Right renal pelvis (tissue), 4 donors: ENCODE measurements at places on chromosomes 16 and 17.

DNA sequence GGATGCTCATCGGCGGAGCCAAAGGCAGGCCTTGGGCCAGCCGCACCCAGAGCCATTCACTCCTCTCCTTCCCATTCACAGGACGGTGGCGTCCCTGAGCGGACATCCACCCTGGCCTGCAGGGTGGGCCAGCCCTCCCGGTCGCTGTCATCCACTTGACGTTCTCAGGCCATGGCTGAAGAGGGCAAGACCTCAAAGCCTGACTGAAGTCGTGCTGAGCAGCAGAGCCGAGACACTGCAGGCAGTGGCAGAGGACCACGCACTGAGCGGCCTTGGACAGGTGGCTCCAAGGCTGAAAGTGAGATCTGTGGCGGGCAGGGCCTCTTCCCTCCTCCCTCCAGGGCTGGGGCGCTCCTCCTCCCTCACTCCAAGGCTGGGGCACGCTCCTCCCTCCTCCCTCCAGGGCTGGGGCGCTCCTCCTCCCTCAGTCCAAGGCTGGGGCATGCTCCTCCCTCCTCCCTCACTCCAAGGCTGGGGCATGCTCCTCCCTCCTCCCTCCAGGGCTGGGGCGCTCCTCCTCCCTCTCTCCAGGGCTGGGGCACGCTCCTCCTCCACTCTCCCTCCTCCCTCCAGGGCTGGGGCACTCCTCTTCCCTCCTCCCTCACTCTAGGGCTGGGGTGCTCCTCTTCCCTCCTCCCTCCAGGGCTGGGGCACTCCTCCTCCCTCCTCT, 24.1 kb downstream of the GNPTG start:
- DNase-seq = no peak

DNA sequence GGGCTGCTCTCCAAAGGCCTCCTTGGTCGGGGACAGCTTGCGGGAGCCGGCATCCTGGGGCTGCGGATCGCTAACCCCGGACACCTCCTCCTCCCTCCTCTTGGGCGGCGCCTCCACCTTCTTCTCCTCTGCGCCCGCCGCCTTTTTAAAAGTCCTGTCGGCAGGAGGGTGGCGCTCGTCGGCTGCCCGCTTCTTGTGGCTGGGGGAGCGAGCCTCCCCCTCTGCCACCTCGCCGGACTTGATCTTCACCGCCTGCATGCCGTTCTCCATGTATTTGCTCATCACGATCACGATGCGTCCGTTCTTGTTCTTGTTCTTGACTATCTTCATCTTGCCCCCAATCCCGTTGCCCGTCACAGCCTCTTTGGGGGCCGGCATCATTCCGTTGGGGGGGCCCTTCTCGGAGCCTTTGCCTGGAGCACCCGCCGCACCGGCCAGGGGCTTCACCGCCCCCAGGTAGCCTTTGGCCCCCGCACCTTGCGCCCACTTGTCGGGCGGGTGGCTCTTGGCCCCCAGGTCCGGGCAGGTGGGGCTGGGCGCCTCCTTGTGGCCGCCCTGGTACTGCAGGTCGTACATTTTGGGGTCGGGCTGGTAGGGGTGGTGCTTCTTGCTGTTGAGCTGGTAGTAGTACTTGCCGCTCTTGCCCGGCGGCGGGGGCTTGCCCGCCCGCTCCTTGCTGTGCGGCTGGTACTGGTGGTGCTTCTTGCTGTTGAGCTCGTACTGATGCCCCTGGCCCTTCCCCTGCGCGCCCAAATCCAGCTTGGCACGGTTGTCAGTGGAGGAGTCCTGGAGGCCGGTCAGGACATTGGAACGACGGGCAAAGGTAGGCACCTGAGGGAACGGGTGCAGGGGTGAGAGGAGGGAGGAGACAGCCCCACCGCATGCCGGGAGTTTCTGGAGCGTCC, 4.4 kb downstream of the CBX4 start:
- DNase-seq = no peak

DNA sequence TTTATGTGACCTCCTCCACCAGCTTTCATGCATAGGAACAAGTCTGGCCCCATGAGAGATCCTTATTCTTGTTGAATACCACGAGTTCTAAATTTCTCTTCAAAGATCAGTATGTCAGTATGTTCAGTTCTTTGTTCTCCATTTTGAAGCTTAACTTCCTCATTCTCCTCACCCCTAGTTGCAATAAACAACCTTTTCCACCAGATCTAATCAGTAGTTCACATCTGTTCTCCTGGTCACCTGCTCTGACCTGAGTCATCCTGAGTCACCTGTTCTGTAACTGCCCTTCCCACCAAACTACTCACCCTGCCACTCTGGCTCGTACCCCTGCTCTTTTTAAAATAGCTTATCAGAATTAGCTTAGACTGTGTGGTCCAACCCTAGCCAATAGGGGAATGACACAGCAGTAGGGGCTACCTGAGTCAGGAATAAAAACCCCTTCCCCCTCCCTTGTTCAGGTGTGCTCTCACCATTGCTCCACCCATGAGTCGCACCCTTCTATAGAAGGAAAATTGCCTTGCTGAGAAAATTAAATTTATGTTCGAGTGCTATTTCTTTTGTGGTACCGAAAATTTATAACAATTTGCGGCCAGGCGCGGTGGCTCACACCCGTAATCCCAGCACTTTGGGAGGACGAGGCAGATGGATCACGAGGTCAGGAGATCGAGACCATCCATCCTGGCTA, 94.6 kb downstream of the EMP2 start:
- no peak for DNase-seq

DNA sequence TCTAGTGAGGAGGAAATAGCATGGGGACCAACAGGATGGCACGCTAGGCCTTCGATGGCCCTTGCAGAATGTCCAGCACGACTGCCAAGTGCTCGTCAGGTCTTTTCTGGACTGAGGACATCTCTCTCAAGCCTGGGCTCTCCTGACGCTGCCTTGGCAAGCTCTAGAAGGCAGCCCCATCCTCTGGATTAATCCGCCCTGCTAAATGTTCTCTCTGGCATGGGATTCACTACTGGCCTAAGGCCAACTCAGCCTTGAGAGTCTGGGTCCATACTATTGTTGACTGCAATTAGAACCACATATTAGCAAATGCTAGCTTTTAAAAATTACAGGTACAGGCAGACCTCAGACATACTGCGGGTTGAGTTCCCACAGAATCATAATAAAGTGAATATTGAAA, 2.5 kb upstream of the CEP295NL start:
- DNase-seq = no peak

GRCh38 chr17:39270923-39271322, 45.2 kb upstream of the STAC2 start:
- DNase-seq = no peak

GRCh38 chr17:77466140-77466539, 325.4 kb downstream of the SEC14L1 start:
- no peak for DNase-seq

- no peak for DNase-seq
Measured at GRCh38 chr16:12417815-12418211, 385.9 kb downstream of the CPPED1 start.

DNA sequence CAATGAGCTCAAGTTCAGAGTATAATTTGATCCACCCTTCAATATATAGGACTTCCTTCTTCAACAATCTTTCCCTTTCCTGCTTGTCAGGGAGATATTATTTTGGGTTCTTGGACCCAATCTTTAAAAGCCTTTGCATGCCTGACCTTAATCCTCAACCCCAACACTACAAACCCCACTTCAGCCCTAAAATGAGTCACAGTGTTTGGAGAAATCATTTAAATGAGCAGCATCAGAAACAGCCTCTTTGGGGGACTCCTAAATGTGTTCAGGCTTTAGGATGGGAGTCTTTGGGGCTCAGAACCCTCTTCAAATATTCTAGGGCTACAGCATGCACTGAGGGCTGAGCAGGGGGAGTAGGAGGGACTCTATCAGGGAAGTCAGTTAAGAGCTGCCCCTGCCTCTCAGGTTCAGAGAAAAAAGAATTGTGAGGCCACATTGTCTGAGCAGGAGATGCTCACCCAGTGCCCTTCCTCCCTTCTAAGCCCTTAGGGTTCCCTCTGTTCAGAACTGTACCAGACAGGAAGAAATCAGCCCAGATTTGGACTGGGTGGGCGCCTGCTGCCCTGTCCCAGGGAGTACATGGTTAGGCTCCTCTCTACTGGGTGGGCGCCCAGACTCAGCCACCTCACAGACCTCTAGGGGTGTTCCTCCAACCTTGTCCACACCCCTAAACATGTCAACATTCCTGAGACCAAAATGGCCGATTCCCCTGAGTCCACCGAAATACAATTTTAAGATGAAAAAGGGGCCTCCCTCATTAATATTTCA, 5.0 kb downstream of the NEUROD2 start:
- no peak for DNase-seq

DNA sequence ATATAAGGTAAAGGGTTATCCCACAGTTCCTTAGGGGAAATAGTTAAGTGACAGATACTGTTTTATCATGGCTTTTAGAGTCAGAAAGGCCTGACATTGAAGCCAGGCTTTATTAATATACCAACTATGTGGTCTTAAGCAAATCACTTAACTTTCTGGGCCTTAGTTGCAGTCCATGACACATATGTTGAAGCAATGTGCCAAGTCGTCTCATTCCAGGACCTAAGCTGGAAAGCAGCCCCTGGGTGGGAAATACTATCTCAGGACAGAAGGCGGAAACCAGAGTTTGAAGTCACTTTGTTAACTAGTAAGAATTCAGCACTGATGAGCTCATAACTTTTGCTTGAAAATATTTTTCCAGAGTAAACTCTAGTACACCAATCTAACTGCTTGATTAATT, 80.0 kb downstream of the USP32 start:
- DNase-seq = no peak

DNA sequence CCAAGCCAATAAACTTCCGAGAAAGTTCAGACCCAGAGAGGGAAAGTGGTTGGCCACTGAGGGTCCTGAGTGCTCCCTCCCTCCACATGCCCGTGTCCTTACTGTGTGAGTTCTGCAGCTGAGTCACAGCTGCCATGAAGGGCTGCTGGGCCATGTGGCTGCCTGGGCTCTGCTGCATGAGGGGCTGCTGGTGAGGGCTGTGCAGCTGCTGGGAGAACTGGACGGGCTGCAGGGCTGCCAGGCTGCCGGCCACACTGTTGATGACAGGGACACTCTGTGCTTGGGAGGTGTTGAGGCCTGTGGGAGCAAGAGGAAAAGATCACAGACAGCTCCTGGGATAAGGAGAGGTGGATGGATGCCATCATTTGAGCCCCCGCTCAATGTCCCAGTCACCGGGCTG, 44.0 kb downstream of the HNF1B start:
- DNase-seq = no peak

- DNase-seq = no peak
Measured at GRCh38 chr17:50397919-50398285, 579 bp upstream of the LRRC59 start.

DNA sequence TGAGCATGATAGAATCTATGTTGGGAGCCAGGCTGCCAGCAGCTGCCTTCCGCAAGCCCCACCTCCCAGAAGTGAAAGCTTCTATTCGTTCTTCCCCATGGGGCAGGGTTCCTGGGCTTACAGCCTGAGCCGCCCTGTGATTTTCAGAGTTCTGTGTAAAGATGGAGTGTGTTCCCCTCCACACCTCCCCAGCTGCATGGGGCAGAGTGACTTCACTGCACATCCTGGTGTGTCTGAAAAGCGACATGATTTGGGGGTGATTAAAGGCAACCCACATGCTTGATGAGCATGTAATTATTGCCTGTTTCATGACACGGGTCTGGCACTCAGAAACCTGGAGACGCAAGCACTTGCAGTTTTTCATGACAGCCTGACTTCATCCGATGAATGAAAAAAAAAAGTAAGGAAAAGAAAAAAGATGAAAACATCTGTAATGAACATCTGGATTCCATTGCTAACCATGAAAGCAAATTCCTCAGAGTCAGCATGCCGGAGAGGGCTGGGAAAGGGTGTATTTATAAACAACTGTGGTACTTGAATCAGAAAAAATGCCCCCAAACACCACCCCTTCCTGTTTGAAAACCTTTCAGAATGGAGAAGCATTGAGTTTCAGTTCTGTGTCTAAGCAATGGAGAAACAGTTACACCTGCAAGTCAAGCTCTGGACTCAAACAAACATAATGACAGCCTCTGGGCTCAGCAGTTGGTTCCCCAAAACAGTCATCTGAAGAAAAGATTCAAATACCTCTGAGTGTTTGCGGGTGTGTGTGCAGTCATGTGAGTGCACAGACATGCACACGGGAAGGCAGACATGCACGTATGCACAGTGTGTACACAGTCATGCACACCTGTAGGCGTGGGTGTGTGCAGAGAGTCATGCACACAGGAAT, 266.0 kb downstream of the ENGASE start:
- no peak for DNase-seq

DNA sequence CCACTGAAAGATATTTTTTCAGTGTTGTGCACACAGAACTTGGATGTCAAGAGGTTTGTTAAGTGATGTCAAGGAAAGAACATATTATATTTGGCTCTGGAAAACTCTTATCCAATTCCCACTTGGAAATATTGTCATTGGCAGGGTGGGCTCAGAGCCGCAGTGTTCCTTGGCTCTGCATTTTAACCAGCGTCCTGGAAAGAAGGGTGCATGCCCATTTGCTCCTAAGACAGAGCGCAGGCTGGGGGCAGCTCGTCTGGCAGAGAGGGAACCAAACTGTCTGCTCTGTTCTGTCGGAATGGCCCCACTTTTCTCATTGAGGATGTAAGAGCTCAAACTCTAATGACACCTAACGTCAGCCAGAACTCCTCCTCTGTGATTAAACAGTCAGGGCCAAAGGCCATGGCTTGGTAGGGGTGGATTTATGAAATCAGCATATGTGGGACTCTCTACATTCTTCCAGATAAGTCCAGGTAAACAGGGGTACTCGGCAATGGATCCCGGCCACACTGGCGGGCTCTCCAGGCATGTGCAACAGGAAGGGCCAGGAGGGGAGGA, 18.0 kb downstream of the SLC47A1 start:
- no peak for DNase-seq

- DNase-seq = no peak
Measured at GRCh38 chr17:73096866-73097265, 4.4 kb upstream of the SLC39A11 start.

GRCh38 chr16:2535625-2536013, 2.2 kb upstream of the PDPK1 start:
- no peak for DNase-seq

GRCh38 chr16:26491101-26491670, 575.5 kb upstream of the C16orf82 start:
- DNase-seq = no peak

- no peak for DNase-seq
Measured at GRCh38 chr16:84068041-84068440, 25.4 kb upstream of the SLC38A8 start.

- no peak for DNase-seq
Measured at GRCh38 chr16:84044118-84044488, 1.5 kb upstream of the SLC38A8 start.

GRCh38 chr17:5115673-5116651, at the start of gene USP6:
USP6 (plus strand) TSS chr17:5116032; CDS start chr17:5130368, 14,336 bp downstream.
- no peak for DNase-seq

- no peak for DNase-seq
Measured at GRCh38 chr17:42694524-42694923, 12.2 kb downstream of the CNTNAP1 start.

DNA sequence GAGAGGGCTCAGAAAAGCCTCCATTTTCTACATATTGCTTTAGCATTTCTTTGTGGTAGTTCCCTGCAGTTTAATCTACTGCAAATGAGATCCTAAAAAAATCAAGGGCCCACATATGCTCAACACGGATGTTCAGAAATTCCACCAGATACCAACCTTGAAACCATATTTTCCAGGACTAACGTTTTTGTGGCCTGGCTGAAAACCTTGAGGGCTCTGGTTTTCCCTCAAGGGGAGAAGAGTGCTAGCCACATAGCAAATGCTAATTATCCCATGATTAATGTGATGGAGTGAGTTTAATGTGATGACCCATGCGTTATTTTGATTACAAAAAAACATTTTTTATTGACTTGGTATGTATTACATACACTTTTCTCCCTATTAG, 68.9 kb downstream of the SNX11 start:
- no peak for DNase-seq
